Foreskin fibroblast (primary cell): ENCODE measurements at places on chromosomes 3 and 15.

DNA sequence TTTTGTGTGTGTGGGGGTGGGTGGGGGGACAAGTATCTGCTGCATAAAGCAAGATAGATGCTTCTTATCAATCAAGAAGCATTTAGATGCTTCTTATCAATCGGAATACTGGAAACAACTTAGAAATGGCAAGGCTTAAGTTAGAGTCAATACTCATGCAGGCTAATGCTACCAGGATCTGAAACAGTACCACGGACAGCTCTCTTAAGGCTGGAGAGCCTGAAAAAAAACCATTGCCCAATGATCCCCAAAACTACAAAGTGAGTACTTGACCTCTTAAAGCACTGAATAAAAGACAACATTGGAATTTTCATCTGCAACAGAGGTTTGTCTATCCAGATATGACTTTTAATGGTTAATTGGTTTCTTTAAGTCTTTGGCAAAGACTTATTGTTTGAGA is 262.3 kb downstream of the GAP43 start:
- peak; percentile 30 for DNase-seq

DNA sequence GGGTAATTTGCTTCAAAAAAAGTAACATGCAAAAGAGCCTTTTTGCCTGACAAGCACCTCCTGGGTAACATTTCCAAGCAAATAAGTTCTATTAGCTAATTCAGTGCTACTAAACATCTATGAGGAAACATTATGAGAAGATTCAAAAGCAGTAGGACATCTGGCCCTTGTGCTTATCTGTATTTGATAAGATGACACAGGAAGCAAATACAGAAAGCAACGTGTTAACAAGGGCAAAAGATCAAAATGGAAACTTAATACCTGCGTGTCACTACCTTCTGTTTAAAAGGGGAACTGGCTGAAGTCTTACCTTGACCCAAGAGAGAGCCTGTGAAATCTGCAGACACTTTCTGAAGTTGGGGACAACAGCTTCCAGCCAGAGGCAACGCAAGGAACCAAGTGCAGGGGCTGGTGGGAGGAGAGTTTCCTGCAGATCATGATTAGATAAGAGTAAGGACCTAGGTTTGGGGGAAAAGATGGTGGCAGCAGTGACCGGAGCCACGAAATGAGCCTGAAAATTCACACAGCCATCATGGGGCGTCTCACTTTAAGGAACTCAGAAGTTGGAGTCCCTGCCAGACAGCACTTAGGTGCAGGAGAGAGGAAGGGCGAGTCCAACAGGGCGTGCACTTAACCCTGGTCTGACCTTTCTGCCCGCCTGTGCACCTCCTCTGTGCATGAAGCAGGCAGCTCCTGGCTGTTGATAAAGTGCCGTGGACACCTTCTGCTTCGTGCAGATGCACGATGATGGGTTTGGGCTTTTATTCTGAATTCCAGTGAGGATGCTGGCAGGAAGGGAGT is 153.6 kb upstream of the BHLHE40 start:
- DNase-seq: no peak

DNA sequence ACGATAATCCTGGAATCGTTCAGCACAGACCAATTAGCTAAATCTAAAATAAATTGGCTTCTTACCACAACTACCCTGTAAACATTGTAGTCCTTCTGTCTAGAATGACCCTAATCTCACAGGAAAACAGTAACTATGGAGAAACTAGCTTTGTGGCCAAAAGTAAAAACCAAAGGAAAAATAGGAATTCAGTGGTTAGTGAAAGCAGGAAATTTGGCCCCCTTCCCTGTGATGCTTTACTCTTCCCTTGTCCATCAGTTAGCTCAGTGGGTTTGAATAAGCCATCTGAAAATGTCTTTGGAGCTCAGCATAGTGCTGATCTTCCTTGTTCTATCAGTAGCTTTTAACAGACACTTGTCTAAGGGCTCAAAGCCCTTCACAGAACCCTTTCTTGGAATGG is 1.6 kb downstream of the NMD3 start:
- no peak for DNase-seq

- no peak for DNase-seq
Observed at GRCh38 chr3:135917076-135917475, 48.5 kb upstream of the PPP2R3A start.

DNA sequence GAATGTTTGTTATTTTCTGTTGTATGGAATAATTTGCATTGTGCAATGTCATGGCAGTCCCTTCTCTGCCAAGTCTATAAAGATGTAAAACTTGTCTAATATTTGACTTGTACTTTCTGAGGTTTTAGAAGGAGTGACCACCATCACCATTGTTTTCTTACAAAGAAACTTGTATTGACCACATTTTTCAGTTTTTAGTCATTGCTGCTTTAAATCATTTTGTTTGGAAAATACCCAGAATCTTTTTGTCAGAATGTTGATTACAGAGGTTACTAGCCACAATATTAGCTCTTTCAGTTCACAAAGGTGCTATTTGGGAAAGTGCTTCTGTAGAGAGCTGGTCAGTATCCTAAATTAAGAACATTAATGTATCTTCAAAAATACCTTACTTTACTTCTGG is 532.4 kb upstream of the GBE1 start:
- no peak for DNase-seq

GRCh38 chr15:64807051-64807749 is 18.2 kb downstream of the PIF1 start:
- DNase-seq: no peak

GRCh38 chr3:37662785-37663184 is 198.9 kb upstream of the CTDSPL start:
- no peak for DNase-seq

- DNase-seq: no peak
Observed at GRCh38 chr15:62369454-62369853, 204.4 kb upstream of the C2CD4B start.

DNA sequence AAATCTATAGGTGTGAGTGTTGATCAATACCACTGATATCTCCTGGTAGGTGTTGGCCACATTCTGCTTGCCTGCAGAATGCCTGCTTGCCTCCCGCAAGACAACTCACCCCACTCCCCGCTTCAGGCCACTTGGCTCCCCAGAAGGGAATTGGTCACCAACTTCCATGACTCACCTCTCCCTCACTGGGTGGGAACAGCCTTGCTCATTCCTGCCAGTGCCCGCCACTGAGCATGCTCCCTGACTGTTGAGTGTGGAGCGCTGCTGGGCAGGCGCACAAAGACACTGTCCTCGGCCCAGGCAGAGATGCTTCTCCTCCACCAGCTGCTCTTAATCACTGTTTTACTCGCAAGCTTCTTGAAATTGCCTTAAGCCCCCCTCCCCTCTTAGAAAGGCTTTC is 57.3 kb upstream of the PPP2R3A start:
- DNase-seq: no peak

- DNase-seq: no peak
Observed at GRCh38 chr3:117671722-117672318, 962.2 kb downstream of the TUSC7 start.

- no peak for DNase-seq
Observed at GRCh38 chr3:123229145-123229544, 27.4 kb downstream of the SEC22A start.

GRCh38 chr3:189143771-189144170 is 28.0 kb upstream of the TPRG1 start:
- DNase-seq: no peak

GRCh38 chr15:68629519-68630210 is 50.9 kb downstream of the CORO2B start:
- no peak for DNase-seq

DNA sequence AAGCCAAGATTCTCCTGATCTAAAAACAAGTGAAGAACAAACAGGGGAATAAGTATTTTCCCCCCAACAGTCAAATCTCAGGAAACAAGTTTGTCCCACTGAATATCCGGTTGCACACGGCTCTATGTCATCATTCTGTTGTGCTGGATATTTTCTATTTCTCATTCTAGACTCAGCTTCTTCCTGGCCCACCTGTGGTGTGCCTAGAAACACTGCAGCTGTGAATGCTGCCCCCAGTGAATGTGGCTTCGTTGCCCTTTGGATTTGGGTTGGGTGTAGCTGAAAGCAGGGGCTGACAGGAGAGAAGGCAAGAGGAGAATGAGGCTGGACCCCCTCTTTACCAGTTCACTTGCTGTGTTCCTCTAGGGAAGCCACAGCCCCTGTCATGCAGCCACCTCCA is 181.2 kb upstream of the PROK2 start:
- DNase-seq: no peak

- no peak for DNase-seq
Observed at GRCh38 chr3:49172551-49173041, 1.2 kb downstream of the KLHDC8B start.

DNA sequence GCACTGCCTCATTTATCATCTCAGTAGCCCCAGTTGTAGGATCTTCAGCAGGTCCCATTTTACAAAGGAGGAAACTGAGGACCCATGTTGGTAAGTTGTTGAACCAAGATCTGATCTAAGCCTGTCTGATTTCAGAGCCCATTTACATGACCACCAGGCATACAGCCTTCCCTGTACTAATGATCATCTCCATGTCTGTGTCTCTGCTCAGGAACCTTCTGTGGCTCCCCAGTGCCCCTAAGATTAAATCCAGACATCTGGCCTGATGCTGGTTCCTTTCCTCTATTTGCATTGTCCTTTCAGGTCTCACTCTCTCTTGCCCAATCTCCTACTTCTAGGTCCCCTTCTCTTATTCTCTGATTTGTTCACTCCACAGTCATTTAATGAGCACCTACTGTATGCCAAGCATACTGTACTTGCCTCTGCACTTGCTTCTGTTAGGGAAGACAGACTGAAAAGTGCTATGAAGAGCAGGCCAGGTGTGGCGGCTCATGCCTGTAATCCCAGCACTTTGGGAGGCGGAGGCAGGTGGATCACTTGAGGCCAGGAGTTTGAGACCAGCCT is 32.4 kb downstream of the ATP2B2 start:
- no peak for DNase-seq

DNA sequence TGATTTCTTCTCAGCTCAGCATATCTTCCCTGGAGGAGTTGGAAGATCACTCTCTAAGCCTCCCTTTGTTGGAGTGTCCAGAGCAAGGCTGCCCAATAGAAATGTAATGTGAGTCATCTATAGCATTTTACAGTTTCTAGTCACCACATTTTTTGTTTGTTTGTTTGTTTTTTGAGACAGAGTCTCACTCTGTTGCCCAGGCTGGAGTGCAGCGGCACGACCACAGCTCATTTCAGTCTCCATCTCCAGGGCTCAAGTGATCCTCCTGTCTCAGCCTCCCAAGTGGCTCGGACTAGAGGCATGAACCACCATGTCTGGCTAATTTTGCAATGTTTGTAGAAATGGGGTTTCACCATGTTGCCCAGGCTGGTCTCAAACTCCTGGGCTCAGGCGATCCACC is 21.3 kb downstream of the KLHL6 start:
- peak; percentile 28 for DNase-seq

DNA sequence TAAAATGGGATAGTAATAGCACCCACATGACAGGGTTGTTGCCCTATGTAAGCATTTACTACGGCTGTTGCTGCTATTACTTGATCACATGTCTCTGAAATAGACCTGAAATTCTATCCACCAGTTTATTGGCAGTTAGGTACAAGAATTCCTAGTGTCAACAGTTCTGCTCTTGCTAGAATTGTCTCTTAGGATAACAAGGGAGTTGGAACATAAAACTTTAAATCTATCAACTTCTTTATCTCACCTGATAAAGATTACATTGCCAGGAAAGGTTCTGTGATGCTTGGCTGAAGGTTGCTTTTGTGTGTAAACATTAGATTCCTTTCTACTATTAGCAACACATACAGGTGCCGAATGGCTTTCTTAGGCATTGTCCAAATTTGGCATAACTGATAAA is 38.7 kb downstream of the ATP13A4 start:
- DNase-seq: no peak

GRCh38 chr3:183310936-183311335 is 57.9 kb downstream of the B3GNT5 start:
- DNase-seq: no peak

DNA sequence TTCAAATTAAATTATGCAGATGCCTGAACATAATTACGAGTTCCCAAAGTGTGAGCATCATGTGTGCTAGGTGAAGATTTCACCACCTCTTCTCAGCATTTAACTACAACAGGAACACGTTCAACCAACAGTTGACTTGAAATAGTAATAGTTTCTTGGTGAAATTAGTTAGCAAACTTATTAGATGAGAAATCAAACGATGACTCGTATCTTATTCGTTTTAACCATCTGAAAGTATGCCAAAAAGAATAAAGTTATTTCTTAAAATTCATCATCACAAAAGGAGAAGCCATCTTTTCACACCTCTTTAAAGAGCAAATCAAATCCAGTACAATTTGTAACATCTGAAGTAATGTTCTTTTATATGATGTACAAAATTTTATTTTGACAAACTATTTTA is 2.3 kb downstream of the BNC1 start:
- no peak for DNase-seq

- no peak for DNase-seq
Observed at GRCh38 chr3:129958755-129959154, 15.8 kb upstream of the TRH start.

- no peak for DNase-seq
Observed at GRCh38 chr3:110133971-110134370, 796.6 kb upstream of the DPPA4 start.

GRCh38 chr15:96322536-96323318 is 7.8 kb upstream of the NR2F2 start:
- no peak for DNase-seq
